Right lobe of liver (tissue), 6 donors: ENCODE measurements at places on chromosomes 7 and 10. TPM values are rescaled to one million over a fixed set of nuclear protein-coding genes. Genes with fewer than 3 reads are reported as not detected.

PRKCQ gene
- 0.13 TPM for total RNA-seq

URGCP gene
- total RNA-seq: 13.7 TPM

LIPM gene
- not detected for total RNA-seq

NKX1-2 gene
- not detected for total RNA-seq

ANXA8L1 gene
- total RNA-seq: 0.25 TPM
